ENCODE measurements at places on chromosomes 11 and 22. TPM values are rescaled to one million over a fixed set of nuclear protein-coding genes. Genes with fewer than 3 reads are reported as not detected.

Gene TUB
- 11.3 TPM for total RNA-seq

Gene NXPE2
- not detected for total RNA-seq

Gene MS4A7
- 39.8 TPM for total RNA-seq

Gene PIK3IP1
- total RNA-seq, result 48.0 TPM

Gene CARNS1
- total RNA-seq, result 78.4 TPM

Gene SAA4
- 0.40 TPM for total RNA-seq
